ENCODE measurements at places on chromosomes 2 and 18.

DNA sequence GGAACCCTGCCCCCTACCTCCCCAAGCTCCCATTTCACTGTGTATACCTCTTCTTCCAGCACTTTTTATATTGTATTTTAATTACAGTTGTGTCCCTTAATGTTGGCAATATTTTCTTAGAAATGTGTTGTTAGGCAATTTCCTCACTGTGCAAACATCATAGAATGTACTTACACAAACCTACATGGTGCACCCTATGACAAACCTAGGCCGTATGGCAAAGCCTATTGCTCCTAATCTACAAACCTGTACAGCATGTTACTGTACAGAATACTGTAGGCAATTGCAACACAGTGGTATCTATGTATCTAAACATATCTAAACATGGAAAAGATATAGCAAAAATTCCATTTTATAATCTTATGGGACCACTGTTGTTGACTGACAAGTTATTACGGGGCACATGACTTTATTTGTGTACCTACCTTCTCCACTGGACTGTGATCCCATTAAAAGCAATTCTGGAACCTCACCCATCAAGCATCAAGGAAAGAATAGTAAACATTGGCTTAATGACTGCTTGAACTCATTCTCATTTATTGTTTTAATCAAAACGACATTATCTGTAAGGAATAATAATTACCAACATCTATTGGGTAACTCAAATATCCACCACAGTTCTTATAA, 1641.5 kb upstream of the ZEB2 start:
- DNase-seq: no peak

- no peak for DNase-seq
Measured at GRCh38 chr2:88517759-88518201, 65.3 kb upstream of the FOXI3 start.

- no peak for DNase-seq
Measured at GRCh38 chr2:158963071-158963470, 5.4 kb upstream of the TANC1 start.

GRCh38 chr2:140589273-140589672, 1541.5 kb downstream of the LRP1B start:
- DNase-seq: peak; percentile 17

GRCh38 chr2:134201533-134201932, 52.3 kb upstream of the MGAT5 start:
- no peak for DNase-seq

DNA sequence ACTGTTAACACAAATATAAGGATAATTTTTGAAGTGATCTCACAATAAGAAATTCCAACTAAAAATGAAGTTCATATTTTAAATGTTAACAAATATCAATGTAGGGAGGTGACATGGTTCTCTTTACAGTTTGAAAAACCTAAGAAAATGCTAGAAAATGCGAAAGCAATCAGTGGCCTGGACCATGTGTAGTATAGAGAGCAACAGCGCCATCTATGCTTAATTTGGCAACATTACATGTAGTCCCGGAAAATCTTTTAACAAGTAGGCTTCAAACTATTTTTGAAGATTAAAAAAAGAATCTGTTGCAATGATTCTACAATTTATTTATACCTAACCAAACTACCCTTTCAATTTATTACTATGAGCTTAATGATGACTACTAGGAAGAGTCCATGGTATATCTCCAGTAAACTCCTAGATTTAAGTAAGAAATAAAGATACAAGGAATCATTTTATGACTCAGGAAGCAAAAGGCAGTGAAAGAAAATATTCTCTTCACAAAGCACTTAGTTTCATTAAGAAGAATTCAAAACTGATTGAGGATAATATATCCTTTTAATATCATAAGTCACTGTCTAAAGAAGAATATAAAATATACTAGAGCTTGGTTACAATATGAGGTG, 33.3 kb downstream of the NDUFA10 start:
- peak; percentile 88 for DNase-seq

- no peak for DNase-seq
Measured at GRCh38 chr18:37042381-37042780, 213.5 kb downstream of the KIAA1328 start.

DNA sequence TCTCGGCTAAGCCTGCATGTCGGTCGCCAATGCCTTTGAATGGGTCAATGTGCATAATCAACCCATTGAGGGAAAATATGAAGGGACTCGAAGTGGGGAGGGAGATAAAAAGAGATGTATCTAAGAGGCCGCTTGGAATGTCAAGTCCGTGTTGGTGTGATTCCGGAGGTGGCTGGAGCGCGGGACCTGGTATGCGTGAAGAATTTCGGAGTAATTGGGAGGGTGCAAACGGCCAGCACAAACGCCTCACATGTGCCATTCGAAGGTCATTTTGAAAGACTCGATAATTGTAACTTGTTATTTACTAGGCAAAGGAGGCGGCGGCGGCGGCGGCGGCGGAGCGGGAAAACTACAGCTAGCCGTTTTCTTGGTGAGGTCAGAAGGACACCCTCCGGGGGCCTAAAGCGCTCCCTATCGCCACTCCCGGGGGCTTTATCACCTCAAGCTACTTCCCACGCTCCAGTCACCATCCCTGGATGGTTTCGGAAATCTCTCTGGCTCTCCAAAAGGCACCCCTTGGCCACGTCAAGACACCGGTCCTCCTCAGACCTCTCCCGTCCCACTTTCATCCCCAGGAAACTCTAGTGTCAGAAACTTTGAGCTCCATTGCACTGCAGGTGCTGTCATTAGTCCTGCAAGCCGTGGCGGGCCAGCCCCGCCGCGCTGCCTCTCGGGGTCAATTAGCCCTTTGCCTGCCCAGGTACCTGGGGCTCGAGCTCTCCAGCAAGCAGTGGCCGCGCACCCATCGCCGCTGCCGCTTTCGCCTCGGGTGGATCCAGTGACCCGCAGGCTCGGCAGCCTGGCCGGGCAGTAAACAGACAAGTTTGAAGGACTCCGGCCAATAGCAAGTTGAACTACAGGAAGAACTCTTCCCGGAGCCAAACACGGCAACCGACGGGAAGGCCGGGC, 1.5 kb downstream of the ERBB4 start:
- peak; percentile 36 for DNase-seq

- peak; percentile 32 for DNase-seq
Measured at GRCh38 chr18:47877892-47878291, 52.6 kb downstream of the SMAD2 start.

DNA sequence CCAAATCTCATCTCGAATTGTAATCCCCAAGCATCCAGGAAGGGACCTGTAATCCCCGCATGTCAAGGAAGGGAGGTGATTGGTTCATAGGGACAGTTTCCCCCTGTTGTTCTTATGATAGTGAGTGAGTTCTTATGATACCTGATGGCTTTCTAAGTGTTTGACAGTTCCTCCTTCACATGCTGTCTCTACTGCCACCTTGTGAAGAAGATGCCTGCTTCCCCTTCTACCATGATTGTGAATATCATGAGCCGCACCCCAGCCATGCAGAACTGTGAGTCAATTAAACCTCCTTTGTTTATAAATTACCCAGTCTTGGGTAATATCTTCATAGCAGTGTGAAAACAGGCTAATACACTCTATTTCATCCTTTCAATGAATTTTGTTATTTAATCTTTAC, 446.7 kb downstream of the RNF144A start:
- no peak for DNase-seq

- no peak for DNase-seq
Measured at GRCh38 chr2:88036182-88036581, 19.4 kb downstream of the KRCC1 start.

DNA sequence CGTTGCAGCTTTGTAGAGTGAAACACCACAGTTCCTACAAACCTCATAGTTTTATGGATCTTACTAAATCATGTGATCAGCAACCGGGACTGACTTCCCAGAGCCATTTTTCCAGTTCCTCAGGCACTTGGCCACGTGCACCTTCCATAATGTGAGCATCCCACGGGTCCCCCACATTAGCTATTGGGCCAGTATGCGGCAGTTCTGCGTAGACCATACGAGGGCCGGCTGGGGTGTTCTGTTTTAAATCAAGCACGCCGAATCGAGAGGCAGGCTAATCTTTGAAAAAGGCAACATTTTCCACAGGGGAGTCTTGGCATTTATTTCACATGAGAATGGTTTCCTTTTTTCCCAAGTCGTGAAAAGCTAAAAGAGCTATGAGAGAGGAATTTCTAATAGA, 135.6 kb upstream of the CCDC195 start:
- DNase-seq: no peak

- DNase-seq: no peak
Measured at GRCh38 chr2:74515981-74516633, 1.9 kb downstream of the TLX2 start.

DNA sequence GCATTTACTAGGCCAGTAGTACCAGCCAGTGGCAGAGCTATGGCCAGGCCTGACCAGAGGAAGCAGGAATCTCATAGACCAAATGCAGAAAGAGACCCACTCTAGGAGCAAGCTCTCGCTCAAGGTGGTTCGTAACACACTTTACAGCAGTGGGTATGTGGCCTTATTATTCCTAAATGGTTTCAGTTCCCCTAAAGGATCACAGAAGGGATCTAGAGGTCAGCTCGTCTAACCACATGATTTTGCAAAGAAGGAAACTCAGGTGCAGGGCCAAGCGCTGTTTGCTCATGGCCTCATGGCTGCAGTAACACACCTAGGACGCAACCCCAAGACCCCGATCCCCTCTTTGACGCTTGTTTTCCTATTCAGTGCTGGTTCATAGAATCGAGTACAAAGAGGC, 65.5 kb upstream of the ATG16L1 start:
- no peak for DNase-seq

DNA sequence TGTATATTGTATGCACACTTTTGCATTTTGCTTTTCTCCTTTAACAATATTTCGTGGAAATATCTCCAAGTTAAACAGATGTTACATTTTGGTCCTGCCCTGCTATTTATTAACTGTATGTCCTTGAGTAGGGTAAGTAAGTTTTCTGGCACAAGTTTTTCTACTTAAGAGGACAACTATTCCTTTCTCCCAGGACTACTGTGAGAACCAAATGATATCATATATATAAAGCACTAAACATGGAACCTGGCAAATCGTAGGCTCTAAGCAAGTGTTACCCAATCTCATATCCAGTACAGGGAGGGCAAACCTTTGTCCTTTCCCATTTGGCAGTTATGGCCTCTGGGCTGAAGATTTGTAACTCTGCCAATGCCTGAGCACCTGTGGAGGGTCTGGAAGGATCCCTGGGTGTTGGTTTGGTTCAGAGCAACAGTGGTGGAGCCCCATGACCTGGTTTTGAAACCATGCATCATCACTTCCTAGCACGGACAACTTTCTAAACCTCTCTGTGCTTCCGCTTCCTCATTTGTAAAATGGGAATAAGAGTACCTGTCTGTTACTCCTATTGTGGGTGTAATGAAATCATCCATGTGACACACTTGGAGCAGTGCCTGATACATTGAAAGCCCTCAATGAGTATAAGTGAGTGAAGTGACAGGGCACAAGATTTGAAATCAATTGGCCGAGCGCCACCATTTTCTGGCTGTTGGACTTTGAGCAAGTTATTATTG, 28.3 kb upstream of the ICOS start:
- no peak for DNase-seq

DNA sequence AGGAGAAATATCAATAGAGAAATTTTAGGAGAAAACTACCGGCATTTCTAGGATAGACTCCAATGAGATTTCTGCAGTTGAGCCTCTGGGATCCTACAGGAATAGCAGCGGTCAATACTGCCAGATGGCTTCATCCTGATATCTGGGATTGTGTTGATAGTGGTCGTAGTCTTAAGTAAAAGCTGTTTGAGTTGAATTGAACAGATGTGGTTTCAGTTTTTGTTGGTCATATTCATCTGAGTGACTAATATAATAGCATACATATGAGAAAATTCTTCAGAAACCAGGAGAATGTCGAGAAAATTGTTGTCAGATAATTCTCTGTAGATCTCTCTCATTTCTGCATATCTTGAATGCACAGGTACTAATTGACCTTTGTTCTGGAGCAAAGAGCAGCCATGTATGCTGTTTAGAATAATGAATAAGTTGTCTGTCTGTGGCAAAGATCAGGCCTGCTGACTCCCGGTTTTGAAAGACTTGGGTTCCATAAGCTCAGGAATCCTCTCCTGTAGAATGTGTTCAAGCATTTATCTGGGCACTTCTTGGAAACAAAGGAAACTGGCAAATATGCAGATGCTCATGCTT, 288.1 kb downstream of the TMX3 start:
- DNase-seq: peak; percentile 24

All from adipocyte (in vitro differentiated cells).